ENCODE measurements at places on chromosomes 7 and 10.
A peak's percentile ranks its signal among the peaks of the same experiment; 100 is the strongest.

GRCh38 chr10:9035355-9035754 lies 980.9 kb downstream of the GATA3 start:
- DNase-seq = no peak

DNA sequence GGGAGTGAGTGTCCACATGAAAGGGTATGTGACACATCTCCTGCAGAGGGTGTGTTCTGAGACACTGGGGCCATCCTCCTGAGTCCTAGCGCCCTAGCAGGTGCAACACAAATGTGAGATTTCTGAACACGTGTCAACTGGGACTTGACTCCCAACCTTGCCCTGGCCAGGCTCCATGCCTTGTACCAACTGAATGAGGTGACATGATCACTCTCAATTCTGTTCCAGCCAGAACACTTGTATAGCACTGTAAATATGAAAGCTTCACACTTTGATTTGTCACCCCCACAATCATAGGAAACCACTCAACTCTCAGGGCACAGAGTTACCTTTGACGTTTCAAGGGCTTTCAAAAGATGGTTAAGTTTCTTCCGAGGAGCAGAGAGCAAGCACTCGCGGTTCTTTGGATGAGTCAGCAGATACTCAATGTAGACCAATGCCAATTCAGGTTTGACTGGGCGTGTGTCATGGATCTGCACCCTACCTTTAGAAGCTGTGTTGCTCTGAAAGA lies 48.6 kb downstream of the NCAPG2 start:
- no peak for DNase-seq

DNA sequence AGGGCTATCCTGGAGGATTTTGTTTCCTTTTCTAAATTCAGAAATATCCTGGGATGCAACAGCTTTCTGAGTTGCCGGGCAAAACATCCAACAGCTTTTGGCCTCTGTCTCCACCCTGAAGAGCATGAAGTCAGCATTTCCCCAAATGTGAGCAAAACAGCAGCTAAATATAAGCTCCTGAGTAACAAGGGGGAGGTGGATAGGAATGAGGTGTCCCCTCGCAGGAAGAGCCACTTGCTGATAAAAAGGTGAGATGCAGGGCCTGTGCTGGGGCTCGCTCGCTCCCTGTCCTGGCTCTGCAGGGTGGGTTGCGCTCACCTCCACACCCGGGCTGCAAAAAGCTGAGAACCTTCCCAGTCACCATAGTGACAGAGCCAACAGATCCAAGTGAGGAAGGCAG lies 264.3 kb downstream of the ZEB1 start:
- DNase-seq = no peak

DNA sequence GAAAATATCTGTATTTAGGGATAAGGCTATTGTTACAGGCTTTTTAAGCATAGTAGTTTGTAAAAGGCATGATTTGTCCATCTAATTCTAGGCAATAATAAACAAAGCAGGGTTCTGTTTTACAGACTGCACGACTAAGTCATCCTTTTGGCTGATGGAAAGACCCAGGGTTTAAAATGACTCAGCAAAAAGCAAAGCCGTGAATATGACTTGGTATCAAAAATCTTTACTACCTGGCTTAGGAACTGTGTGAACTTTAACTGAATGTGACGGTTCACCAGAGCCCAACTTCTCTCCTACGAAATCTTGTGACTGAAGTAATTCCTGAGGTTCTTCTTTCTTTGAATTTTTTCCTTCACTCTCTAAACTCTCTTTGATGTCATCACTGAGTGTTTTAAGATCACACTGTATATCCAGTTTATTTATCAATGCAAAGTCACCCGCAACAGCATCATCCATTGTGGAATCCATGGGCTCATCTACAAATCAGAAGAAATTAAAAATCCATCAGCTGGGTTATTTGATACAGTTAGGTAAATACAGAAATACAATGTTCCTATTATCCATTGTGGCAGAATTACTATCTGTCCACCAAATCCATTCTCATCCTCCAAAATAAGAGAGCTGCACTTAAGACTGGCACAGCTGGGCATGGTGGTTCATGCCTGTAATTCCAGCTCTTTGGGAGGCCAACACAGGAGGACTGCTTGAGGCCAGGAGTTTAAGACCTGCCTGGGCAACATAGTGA lies 17.0 kb downstream of the ATE1 start:
- peak; percentile 71 for DNase-seq

Measured in hippocampal formation (tissue), 2 donors.